Cerebellar nuclear complex (tissue), 1 donor: ENCODE measurements at places on chromosomes 13 and 19.

DNA sequence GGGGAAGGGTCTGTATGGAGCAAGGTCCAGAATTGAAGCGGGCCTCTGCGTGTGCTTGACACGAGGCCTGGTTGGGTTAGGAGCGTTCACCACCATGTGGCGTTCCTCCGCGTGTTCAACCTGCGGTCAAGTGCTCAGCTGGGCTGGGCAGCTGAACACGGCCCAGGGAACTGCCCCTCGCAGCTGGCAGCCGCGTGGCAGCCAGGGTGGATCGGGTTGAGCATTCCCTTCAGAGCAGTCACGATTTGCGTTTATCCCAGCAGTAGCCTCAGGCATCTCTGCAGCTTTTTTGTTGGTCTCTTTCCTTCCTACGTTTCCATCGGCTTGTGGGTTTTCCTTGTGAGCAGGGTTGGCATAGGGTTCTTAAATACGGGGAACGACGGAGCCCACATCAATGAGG is 28.7 kb upstream of the F2RL3 start:
- no peak for DNase-seq

DNA sequence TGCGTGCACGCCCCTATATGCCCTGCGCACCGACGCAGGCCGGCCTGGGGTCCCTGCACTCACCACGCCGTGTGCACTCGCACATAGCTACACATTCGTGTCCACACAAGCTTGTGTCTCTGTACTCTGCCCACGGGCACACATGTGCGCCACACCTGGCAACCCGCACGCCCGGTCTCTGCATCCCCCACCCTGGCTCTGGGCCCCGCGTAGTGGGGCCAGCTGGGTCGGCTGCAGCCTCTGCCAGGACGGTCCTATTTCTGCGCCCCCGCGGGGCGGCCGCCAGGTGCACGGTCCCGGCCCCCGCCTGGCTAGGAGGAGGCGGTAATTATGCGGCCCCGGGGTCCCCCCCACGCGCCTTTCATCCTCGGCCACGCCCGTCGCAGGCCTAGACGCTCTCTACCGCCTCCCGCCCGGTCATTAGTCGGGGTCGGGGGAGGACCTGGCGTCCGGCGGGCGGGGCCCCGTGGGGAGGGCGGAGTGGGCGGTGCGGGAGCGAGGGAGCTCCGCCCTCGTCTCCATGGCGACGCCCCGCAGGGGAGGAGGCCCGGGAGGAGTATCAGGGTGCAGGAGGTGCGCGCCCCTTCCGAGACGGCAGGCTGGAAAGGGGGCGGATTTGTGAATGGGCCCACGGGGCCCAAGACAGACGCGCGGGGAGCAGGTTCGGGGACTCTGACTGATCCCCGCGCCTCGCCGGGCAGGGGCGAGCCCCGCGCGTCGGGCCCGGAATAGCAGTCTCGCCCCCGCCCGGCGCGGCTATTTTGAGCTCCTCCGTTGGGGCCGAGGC is 2.8 kb upstream of the CIRBP start:
- DNase-seq, result no peak

DNA sequence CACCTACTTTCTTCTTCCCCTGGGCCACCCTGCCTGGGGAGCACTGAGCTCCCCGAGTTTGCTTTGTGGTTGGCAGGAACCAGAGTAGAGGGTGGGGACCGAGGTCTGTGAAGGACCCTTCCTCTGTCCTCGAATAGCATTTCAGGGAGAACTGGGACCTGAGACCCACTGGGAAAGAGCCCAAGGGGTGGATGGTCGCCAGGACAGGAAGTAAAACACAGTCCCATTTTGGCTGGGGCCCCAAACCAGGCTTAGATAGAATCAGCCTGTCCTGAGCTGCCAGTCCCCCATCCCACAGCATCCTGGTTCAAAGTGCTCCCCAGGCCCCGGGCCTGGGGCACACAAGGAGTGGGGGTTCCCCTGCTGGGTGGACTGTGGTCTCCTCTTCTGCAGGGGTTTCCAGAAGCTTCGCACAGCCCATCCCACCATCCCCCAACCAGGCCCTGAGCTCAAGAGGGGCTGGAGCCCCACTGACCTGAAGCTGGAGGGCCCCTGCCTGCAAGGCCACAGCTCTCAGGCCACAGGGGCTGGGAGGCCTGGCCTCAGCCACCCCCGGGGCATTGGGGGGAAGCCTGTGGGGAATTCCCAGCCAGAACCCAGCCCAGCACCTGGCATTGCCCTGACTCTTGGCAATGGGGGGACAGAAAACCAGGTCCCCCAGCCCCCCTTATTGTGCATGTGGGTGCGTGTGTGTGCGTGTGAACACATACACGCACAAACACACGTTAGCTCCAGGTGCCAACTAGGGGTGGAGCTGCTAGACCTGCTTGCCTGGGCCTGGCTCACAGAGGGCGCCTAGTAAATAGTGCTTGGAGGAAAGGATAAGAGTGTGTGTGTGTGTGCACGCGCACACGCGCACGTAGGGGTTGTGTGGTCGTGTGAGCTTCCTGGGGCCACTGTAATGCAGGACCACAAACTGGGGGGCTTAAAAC is 995 bp upstream of the MKNK2 start:
- no peak for DNase-seq

DNA sequence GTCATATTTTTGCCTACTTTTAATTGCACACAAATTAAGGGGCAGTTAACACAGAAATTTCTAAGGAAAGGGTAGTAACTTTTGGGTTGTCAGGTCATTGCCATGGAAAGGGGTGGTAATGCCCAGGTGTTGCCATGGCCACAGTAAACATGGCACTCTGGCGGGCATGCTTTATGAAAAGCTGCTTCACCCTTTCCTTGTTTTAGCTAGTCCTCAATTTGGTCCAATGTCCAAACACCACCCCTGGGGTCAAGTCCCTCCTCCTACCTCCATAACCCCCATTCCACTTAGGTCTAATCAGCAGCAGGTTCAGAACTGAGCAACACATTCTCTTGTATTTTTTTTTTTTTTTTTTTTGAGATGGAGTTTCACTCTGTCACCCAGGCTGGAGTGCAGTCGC is 6.6 kb downstream of the FFAR2 start:
- no peak for DNase-seq

DNA sequence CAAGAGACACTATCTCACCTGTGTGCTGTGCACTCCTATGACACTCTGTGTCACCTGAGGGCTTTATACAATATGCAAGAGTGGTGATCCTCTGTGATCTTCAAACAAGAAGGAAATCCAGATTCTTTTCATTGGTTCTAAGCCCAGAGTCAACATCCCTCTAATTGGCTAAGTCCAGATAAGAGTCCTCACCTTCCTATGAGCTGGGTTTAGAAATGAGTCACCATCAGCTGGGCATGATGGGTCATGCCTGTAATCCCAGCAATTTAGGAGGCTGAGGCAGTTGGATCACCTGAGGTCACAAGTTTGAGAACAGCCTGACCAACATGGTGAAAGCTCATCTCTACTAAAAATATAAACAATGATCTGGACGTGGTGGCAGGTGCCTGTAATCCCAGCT is 144.4 kb downstream of the ZNF675 start:
- DNase-seq, result no peak

GRCh38 chr19:50639121-50640112 is at the start of gene SYT3:
Gene SYT3 (minus strand): TSS chr19:50639881. CDS start chr19:50637411, 2,470 bp downstream.
- DNase-seq, result no peak

DNA sequence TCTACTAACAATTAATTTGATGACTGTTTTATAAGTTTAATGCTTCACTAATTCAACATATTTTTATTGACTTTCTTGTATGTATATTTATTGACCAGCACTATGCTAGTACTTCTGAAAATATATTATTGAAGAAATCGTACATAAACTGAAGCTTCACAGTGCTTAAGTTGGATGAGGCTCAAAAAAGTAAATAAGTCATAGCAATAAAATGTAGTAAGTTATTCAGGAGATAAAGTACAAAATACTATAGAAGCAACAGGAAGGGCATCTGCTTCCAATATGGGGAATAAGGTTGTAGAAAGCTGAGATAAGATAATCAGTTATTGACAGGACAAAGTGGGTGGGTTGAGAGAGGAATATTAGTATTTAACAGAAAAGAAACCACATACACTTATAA is 944.9 kb upstream of the MIR17HG start:
- DNase-seq, result no peak

DNA sequence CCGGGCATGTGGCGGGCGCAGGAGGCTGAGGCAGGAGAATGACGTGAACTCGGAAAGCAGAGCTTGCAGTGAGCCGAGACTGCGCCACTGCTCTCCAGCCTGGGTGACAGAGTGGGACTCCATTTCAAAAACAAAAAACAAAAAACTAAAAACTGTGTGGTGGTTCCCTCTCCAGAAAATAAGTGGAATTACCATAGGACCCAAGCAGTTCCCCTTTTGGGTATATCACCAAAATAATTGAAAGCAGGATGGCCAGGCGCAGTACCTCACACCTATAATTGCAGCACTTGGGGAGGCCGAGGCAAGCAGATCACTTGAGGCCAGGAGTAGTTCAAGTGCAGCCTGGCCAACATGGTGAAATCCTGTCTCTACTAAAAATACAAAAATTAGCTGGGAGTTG is 15.7 kb upstream of the LDLR start:
- no peak for DNase-seq

- no peak for DNase-seq
Observed at GRCh38 chr19:10987571-10988297, 26.9 kb downstream of the SMARCA4 start.

DNA sequence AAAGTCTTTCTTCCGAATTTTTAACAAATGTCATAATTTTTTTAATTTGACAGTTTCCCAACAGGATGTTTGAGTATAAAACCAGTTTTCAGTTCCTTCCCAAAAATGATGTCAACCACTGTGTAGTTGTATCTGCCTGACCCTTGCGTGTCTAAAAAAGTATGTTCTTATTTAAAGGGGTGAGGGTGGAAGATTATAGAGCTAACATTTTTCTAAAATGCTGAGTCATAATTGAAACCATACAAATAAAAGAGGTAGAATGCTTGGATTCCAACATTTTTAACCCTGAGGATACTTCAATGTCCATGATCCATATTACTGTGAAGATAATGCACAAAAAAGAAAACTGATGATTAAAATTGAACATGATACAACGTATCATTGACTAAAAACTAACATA is 1388.8 kb downstream of the UQCRFS1 start:
- DNase-seq, result no peak

DNA sequence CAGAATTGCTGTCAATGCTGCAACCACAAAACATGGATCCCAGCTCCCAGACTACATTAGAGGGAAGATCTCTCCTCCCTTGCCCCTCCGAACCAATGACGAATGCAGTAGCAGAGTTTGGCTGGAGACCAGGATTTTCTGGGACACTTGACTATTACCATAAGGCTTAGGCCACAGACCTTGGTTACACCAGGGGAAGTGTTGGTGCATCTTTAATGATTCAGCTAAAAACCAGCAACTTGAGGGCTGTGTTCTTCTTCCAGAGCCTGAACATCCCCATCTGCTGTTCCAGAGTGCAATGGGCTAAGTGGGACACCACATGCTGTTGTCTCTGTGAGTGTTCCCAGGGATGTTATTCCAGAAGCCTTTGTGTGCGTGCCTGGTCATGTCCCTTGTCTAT is 528.2 kb downstream of the LMO7 start:
- DNase-seq, result no peak

GRCh38 chr19:13054626-13055212 is 47.9 kb downstream of the LYL1 start:
- no peak for DNase-seq

DNA sequence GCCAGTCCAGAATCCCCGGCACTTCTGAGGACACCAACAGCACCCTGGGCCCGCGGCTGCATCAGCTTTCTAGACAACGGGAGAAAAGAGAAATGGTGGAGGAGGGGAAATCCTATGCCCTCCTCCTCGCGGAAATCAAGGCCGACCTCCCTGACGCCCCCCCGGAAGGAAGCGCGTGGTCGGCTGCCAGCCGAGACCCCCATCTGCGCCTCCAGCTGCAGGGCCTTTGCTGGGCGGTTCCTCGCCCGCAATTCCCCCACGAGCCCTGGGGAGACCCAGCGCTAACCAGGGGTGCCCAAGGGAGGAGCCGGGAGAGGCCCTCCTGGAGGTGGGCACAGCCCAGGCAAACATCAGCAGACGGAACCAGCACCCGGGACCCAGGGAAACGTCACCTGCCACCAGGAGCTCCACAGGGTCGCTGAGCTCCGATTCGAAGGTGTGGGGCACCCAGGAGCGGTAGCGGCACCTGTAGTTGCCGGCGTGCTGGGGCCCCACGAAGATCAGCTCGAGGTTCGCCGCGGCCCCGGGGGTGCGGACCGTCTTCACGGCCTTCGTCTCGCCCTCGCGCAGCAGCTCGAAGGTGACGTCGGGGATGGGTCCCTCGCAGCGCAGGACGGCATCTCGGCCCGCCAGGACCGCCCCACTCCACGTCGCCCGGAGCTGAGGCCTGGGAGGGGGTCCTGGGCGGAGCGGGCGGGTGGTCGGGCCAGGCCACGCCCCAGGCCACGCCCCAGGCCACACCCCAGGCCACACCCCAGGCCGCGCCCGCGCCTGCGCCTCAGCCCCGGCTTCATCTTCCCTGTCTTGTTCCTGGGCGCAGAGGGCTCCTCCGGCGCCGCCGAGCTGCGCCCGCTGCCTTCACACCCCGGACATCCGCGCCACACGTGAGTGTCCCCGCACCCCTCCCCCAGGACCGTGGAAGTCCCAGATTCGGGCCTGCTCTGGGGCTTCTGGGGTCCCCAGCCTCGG is 6.0 kb downstream of the A1BG start:
- DNase-seq, result no peak

GRCh38 chr13:40132249-40132648 is 476.8 kb downstream of the COG6 start:
- no peak for DNase-seq

GRCh38 chr13:77513719-77514335 is 21.7 kb upstream of the SCEL start:
- no peak for DNase-seq

DNA sequence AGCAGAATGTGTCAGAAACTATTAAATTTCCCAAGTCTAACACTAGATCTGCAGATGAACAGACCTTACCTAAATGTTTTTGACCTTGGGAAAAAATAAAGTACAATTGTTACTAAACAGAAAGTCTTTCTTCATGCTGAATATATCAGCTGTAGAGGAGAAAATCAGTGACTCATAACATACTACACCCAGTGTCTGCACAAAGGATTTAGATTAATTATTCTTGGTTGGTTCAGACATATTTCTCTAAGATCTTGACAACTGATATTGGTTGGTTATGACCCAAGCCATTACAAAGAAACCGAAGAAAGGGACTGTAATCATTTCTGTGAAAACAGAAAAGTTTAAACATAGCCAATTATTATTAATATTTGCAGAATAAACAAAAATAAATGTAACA is 225.1 kb downstream of the HS6ST3 start:
- DNase-seq, result no peak

DNA sequence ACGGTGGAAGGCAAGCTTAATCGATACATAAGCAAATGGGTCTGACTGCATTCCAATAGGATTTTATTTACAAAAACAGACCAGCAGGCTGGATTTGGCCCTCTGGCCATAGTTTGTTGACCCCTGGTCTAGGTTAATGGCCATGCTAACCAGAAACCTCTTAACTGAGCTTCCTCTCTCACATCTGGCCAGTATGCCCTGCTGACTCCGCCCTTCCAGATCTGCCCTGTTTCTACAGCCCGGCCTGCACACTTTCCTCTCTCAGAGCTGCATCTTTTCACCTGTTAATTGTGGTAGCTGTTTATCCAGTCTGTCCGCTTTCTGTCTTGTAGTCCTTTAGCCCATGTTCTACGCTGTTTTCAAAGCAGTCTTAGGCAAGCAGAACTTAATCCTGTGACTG is 25.6 kb downstream of the EDNRB start:
- DNase-seq, result no peak
